Peyer's patch (tissue), 4 donors: ENCODE measurements at places on chromosomes 12 and 14.

DNA sequence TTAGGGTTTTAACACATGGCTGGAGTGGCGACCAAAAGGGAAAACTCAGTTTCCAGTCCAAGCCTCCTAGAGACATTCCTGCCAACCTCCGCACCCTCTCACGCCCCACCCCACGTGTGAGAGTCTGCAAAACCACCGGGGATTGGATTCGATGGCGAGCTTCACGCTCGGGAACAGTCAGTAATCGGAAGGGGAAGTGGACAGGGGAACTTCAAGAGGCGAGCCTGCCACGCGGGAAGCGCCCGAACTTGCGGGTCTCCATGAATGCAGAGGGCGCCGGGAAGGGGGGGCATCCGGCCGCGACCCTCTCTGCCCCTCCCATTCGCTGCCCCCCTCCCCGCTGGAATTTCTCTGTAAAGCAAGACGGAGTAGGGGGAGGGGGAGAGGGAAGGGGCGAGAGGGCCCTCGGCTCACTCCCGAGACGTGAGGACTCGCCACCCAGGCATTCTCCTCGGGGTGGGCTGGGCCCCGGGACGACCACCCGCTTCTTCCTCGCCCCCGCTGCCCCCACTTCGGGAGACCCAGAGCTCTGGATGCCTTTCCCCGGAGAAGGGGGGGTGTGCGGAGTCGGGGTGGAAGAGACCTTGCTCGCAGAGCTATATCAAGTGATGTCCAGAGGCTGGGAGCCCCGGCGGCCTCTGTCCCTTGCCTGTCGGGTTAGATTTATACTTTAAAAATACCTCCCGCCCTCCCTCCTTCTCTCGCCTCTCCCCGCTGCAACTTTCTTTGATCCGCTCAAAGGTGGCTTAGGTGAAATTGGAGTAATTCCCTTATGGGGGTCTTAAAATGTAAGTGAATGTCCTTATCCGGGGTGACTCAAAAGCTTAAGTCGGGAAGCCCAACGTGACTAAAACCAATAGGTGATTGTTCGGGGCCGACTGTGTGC is 2.5 kb upstream of the CCND2 start:
- peak; percentile 83 for DNase-seq

DNA sequence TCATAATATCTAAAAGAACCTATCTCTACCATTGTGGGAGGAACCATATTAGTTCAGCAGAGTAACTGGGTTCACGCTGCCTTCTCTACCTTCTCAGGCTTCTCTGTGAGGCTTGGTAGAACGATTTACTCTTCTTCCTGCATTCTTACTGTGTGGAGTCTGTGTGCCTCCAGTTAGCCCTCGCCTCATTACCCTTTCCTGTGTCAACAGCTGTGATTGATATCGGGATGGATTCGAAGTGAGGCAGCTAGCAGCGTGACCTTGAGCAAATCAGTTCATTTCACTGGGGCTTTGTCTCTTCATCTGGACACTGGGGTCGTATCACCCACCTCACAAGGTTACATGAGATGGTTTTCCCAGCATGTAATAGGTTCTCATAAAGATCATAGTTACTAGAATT is 4.6 kb upstream of the VRK1 start:
- DNase-seq, result no peak

- no peak for DNase-seq
These were observed 31.1 kb downstream of the RMST start for GRCh38 chr12:97493731-97494130.

GRCh38 chr12:78560633-78561032 is 303.9 kb upstream of the SYT1 start:
- DNase-seq, result no peak

GRCh38 chr12:53255996-53256395 is 12.1 kb upstream of the ESPL1 start:
- DNase-seq, result no peak
